ENCODE measurements at places on chromosomes 4 and X.

- no peak for DNase-seq
These were observed 52.3 kb downstream of the SEPSECS start for GRCh38 chr4:25107827-25108516.

DNA sequence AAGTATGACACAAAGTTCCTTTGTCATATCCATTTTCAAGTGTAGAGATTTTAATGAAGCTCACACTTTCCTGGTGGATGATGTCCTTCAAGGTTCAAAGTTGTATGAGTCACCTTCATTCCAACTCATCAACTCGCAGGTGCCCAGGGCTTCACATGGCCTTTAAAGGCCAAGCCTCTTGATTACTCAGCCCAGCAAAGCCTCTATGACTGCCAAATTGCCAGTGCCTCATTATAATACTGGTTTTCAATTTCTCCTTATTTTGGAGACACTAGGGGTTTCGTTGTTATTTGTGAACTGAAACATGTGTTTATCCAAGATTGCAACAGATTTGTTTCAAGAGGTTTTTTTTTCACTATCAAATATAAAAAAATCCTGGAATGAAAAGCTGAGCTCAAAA lies 45.9 kb upstream of the PPP3CA start:
- DNase-seq = no peak

- peak; percentile 49 for DNase-seq
These were observed 50.4 kb downstream of the MGARP start for GRCh38 chr4:139229534-139230039.

DNA sequence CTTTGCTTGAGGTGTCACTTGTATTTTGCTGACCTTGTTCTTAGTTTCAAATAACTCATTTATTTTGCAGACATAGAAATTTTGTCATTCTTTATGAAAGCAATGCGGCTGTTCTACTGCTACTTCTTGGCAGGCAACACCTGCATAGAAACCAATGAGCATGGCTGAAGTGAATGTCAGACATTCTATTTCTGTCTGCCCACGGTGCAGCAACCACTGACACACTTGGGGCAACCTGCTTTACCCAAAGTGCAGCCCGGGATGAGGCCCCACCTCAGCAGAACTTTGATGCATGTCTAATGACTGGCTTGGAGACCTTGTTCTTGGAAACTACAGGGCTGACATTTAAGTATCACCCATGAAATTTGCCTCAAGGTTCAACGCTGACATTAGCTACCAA lies 93.6 kb downstream of the RBM47 start:
- no peak for DNase-seq

DNA sequence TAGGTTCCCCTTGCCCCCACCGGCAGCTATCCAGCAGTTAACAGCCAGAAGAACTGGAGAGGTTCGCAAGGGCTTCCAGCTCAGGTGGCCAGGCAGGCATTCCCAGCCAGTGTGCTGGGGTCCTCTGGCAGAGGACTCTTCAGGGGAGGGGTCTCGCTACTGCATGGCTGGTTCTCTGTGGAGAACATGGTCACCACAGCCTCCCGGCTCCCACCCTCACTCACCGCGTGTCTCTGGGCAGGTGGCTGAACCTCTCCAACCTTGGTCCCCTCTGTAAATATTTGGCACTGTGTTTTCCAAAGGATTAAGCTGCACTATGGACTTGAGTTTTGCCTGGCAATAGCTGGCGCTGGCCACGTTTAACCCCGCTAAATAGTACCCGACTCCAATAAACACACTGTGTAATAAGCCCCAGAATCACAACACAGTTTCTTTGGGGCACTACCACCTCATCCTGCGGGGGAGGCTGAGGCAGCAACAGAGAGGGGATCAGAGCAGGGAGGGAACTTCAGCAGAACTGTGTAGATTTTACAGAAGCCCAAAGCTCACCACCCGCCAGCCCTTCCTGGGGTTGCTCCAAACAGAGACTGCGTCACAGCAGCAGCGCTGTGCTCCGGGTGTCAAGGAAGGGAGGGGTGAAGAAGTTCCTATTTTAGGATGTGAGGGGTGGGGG lies 15.2 kb downstream of the BCOR start:
- DNase-seq = no peak

GRCh38 chr4:17616283-17616682 lies 1.8 kb downstream of the MED28 start:
- no peak for DNase-seq

DNA sequence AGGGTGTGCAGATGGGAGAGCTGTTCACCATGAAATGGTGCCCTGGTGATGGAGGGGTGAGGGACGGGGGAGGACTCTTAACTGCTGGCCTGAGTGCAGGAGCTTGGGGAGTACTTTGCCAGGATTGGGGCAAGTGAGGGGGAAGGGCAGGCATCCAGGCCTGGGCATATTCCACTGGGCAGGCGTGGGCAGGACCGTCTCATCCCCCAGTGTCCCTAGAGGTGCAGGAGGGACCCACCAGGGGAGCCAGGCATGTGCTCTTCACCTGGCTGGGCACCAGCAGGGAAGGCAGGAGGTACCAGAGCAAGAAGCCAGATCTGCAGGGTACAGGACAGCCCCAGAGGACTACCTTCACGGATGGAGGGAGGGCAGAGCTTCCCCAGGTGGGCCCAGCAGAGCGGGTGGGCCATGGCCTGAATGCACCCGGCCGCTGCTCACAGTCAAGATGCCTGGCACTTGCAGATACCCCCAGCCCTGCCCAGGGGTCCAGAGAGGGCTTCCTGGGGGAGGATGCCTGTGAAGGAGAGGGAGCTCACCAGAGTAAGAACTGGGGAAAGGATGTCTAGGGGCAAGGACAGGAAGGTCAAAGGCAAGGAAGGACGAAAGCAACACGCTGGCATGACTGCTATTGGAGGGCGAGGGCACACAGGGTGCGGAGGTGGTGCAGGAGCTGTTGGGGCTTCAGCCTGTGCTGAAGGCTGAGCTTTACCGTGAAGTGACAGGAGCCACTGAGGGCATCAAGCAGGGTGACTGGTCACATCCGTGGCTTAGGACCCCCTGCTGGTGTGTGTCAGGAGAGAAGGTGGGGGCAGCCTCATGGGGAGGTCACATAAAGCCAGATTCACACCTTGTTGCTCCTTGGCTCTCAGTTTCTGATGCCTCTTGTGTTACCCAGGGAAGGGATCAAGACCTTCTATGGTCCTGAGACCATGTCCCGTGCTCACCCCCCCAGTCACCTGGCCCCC lies 68.2 kb upstream of the NKX1-1 start:
- DNase-seq = no peak

GRCh38 chr4:188714907-188715306 lies 575.7 kb downstream of the TRIML1 start:
- DNase-seq = no peak

DNA sequence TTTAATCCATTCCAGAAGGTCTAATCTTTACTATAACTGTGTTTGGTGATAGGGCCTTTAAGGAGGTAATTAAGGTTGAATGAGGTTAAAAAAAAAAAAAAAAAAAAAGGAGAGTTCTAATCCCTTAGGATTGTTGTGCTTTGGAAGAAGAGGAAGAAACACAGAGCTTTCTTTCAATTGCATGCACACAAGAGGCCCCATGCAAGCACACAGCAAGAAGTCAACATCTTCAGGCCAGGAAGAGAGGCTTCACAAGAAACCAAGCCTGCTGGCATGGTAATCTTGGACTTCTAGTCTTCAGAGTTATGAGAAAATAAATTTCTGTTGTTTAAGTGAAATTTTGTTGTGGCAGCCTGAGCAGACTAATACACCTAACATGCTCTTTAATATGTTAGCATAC lies 118.6 kb downstream of the NAA11 start:
- no peak for DNase-seq

DNA sequence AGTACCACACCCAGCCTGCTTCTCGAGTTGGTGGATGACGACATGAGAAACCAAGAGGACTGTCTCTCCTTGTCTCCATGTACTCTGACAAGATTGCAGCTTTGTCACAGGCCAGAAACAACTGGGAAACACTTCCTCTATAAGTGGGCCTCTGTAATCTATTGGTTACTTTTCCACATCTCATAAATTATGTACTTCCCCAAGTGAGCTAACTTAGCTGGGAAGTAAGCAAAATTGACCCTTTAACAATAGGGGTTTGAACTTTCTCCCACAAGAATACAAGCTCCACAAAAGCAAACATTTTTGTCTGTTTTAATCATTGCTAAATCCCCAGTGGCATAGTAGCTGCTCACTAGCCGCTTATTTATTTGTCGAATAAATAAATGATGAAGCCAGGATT lies 14.1 kb upstream of the USO1 start:
- no peak for DNase-seq

GRCh38 chr4:98519268-98519977 lies 139.0 kb downstream of the TSPAN5 start:
- DNase-seq = no peak

DNA sequence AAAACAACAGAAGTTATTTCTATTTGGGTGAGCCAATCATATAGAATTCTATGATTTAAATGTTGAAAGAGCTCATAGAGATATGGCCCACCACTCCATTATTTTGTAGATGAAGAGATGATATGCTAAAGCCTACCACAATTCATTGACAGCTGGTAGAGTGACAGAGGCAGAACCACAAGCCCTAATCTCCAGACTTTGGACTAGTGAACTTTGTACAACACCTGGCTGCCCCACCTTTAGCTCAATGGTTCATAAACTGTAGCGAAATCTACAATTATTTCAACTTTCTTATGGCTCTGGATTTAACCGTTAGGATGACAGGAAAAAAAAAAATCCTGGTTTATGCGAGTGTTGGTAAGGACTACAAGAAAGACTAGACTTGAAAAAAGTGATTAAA lies 50.9 kb downstream of the PRKG2 start:
- no peak for DNase-seq
